Astrocyte (in vitro differentiated cells and primary cell): ENCODE measurements at places on chromosomes 2 and 18. TPM values are rescaled to one million over a fixed set of nuclear protein-coding genes. Genes with fewer than 3 reads are reported as not detected.

CNRIP1 gene
- 4.0 and 4.4 TPM in 2 replicates for total RNA-seq

TXNL1 gene
- total RNA-seq: 71.8 and 77.0 TPM in 2 replicates

CHRND gene
- total RNA-seq: not detected in 2 replicates

SCN7A gene
- total RNA-seq: 0.36 and 0.50 TPM in 2 replicates

CLEC4F gene
- not detected in 2 replicates for total RNA-seq

- no peaks in the 10 kb centered on the region for H3K36me3 ChIP-seq
- no peaks in the 10 kb centered on the region for H3K27me3 ChIP-seq
- H3K27ac ChIP-seq: no peak overlapping the region
These were observed 125.8 kb upstream of the CD226 start for GRCh38 chr18:70073432-70073831.

- H3K27ac ChIP-seq: no peak overlapping the region
- H3K27me3 ChIP-seq: no peaks in the 10 kb centered on the region
- H3K4me3 ChIP-seq: no peak overlapping the region
- DNase-seq: no peak
These were observed 65.3 kb downstream of the MREG start for GRCh38 chr2:215948051-215948450.

GRCh38 chr2:38935568-38936172 is 46.0 kb downstream of the ARHGEF33 start:
- H3K36me3 ChIP-seq: no peaks in the 10 kb centered on the region
- DNase-seq: peak; percentile 77
- peak overlapping the region; percentile 34 for H3K27ac ChIP-seq
- peak overlapping the region; percentile 27 for H3K4me3 ChIP-seq
- no peaks in the 10 kb centered on the region for H3K4me1 ChIP-seq
- H3K27me3 ChIP-seq: no peaks in the 10 kb centered on the region

DNA sequence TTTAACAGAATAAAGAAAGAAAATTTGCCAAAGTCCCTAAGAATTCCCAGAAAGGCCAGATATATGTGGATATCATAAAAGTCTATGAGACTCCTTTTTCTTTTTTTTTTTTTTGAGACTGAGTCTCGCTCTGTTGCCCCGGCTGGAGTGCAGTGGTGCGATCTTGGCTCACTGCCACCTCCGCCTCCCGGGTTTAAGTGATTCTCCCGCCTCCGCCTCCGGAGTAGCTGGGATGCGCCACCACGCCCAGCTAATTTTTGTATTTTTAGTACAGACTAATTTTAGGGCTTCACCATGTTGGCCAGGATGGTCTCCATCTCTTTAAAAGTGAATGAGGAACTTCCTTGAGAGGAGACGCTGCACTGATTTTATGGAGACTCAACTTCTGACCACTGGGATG is 335.2 kb downstream of the FBXO15 start:
- H3K36me3 ChIP-seq: no peaks in the 10 kb centered on the region
- no peaks in the 10 kb centered on the region for H3K4me1 ChIP-seq
- H3K27ac ChIP-seq: no peak overlapping the region
- H3K27me3 ChIP-seq: no peaks in the 10 kb centered on the region
- H3K4me3 ChIP-seq: no peak overlapping the region

DNA sequence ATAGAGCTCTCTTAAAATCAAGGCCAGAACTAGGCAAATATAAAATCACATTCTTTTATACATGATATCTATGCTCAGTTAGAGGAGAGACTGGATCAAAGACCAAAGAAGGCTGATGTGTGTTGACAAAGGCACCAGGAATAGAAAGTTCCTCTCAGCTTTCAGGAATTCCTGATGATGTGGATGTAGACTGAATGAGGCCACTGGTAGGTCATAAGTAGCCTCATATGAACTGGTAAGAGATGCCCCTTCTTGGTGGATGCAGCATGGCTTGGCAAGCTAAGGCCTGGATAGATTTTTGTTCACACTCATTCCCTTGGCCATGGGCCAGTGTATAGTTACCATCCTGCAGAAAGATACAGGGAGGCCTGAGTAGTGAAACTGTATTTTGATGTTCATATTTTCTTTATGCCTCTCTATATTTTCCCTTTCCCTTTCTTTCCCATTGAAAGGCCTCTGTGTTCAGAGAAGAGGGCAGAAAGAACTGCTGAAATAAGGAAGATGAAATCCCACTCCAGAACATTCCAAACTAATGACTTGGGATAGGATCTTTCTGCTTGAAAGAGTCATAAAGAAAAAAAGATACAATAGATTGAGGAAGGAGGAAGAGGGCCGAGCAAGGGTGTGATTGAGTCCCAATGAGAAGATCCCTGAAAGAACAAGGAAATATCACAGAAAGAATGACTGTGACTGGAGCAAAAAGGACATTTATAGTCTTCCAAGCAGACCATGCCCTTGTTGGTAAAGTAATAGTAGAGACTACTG is 2182.7 kb upstream of the PIK3C3 start:
- H3K36me3 ChIP-seq: no peaks in the 10 kb centered on the region
- peak; percentile 49 for DNase-seq
- no peaks in the 10 kb centered on the region for H3K27me3 ChIP-seq
- H3K27ac ChIP-seq: peak overlapping the region; percentile 39

- no peaks in the 10 kb centered on the region for H3K4me1 ChIP-seq
- no peak overlapping the region for H3K4me3 ChIP-seq
- no peak overlapping the region for H3K27ac ChIP-seq
- H3K36me3 ChIP-seq: no peaks in the 10 kb centered on the region
- no peak for DNase-seq
These were observed 1354.9 kb upstream of the TMEFF2 start for GRCh38 chr2:193549661-193550060.

- DNase-seq: no peak
- no peak overlapping the region for H3K27ac ChIP-seq
- H3K4me3 ChIP-seq: no peak overlapping the region
- H3K4me1 ChIP-seq: peaks cover 13% of the 10 kb centered on the region
- no peaks in the 10 kb centered on the region for H3K36me3 ChIP-seq
- H3K27me3 ChIP-seq: no peaks in the 10 kb centered on the region
These were observed 90.8 kb upstream of the ZFP36L2 start for GRCh38 chr2:43317194-43317593.

GRCh38 chr2:127514485-127514884 is 11.8 kb downstream of the IWS1 start:
- no peaks in the 10 kb centered on the region for H3K27me3 ChIP-seq
- no peak for DNase-seq
- H3K36me3 ChIP-seq: peaks cover 10% of the 10 kb centered on the region
- peaks cover 14% of the 10 kb centered on the region for H3K4me1 ChIP-seq

DNA sequence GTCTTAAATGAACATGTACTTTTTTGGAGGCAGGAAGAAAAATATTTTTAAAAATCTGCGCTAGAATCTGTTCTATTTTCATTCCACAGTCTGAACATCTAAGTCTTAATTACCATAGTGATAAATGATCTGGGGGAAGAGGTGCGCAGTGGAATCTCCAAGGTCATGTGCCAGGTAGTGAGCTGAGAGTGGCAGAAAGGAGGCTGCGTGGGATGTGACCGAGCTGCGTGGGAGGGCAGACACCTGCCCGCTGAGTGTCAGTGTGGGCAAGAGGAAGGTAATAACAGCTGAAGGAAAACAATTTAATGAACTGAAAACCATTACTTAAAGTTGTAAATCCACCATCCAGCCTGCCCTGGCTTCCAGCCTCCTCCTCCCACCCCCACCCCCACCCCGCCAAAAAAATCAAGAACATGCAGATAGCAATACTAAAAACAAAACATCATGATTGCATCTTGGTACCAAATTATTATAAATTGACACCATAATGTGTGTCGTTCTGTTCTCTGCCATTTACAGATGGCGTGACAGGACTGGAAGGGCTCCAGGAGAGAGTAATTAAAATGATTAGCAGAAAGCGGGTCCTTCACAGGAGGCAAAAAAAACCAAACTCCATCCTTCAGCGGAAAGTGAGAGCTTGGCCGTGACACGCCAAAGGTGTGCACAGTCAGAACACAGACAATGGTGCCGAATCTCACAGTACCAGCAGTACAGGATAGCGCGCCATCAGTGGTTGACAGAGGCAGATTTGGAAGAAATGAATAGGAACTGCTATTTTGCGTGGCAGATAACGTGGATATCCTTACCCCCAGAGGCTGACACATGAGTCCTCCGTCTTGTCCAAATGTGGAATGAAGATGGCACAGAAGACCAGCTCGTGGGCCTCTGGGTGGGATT is 11.4 kb upstream of the DTNB start:
- H3K27ac ChIP-seq: no peak overlapping the region
- no peak for DNase-seq
- no peak overlapping the region for H3K4me3 ChIP-seq

- H3K4me3 ChIP-seq: no peak overlapping the region
- H3K27ac ChIP-seq: no peak overlapping the region
- H3K27me3 ChIP-seq: no peaks in the 10 kb centered on the region
- DNase-seq: no peak
These were observed 66.1 kb downstream of the TPO start for GRCh38 chr2:1479346-1479745.

DNA sequence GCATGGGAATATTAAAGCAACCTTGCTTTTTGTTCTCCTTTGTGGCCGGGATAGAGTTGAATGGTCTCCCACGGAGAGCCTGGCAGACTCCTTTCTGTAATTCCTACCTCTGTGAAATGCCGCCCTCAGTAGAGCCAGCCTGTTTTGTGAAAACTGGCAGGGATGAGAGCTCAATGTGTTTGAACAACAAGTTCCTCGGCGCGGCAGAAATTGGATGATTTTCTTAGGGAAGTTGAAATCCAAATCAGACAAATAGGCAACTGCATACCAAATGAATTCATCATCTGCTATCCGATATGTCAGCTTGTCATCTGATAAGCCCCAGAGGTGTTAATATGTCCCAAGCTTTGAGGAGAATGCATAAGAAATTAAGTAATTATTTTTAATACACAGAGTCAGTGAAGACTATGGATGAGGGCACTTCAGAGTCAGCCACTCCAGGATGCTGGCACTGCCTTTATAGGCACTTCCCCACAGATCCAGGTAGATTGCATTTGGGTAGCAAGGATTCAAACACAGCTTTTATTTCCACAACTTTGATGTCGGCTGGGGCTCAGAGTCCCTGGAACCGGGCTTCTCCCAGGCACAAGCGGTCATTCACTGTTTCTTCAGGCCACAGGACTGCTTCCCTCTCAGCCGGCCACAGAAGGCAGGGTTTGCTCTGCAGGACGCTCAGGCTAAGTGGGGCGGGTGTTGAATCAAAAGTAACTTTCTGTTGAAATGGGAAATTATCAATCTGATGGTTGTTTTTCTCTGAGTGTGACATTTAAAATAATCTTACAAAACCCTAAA is 82.8 kb upstream of the REV1 start:
- no peaks in the 10 kb centered on the region for H3K27me3 ChIP-seq
- H3K27ac ChIP-seq: no peak overlapping the region
- peak; percentile 32 for DNase-seq
- H3K4me1 ChIP-seq: peaks cover 11% of the 10 kb centered on the region

GRCh38 chr2:83282043-83282795 is 1176.9 kb downstream of the SUCLG1 start:
- H3K27me3 ChIP-seq: no peaks in the 10 kb centered on the region
- no peak overlapping the region for H3K4me3 ChIP-seq
- no peak overlapping the region for H3K27ac ChIP-seq
- DNase-seq: no peak

DNA sequence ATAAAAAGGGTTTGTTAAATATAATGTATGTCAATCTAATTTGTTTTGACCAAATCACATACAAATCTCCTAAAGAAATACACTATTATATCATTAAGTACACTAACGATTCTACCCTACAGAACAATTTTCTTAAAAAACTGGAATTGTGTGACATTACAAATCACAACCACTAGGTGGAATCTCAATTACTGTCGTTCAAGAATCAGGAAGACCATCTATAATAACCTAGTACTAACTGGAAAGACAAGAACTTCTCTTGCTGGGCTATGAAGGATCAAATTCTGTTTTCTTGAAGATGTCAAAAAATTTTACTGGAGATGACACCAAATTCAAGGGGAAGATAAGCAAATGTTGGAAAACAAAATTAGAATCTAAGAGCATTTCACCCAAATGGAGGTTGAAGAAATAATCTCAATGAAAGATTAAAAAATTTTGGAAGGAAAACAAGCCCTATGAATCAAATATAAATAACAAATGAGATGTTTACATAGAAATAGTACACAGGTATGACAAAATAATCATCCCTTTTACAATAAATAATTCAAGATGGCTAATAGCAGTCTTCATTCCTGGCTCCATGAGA is 110.9 kb downstream of the STK39 start:
- no peaks in the 10 kb centered on the region for H3K4me1 ChIP-seq
- no peaks in the 10 kb centered on the region for H3K36me3 ChIP-seq
- no peak overlapping the region for H3K4me3 ChIP-seq
- DNase-seq: peak; percentile 36
- no peak overlapping the region for H3K27ac ChIP-seq
- H3K27me3 ChIP-seq: no peaks in the 10 kb centered on the region

GRCh38 chr2:221422516-221423209 is 149.4 kb downstream of the EPHA4 start:
- H3K36me3 ChIP-seq: no peaks in the 10 kb centered on the region
- peak overlapping the region; percentile 6 for H3K27ac ChIP-seq
- H3K27me3 ChIP-seq: no peaks in the 10 kb centered on the region
- no peak overlapping the region for H3K4me3 ChIP-seq
- DNase-seq: peak; percentile 71
- peaks cover 8% of the 10 kb centered on the region for H3K4me1 ChIP-seq

- H3K4me3 ChIP-seq: no peak overlapping the region
- DNase-seq: no peak
- H3K4me1 ChIP-seq: no peaks in the 10 kb centered on the region
These were observed 38.6 kb upstream of the PLB1 start for GRCh38 chr2:28457237-28457636.

DNA sequence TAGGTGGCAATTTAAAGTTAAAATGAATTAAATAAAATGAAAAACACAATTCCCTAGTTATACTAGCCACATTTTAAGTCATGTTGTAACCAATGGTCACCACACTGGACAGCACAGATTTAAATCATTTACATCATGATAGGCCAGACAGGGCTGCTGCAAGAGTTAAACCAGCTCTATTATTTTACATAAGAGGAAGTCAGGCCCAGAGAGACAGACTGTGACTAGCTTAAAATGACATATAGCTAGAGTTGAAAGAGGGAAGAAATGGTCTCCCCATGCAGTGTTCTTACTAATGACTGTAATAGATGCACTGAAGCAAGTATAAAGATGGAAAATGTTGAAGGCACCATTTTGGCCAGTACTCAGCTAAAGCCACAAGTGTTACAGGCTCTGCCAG is 69.6 kb downstream of the SLC66A3 start:
- no peaks in the 10 kb centered on the region for H3K27me3 ChIP-seq
- no peaks in the 10 kb centered on the region for H3K4me1 ChIP-seq
- H3K4me3 ChIP-seq: no peak overlapping the region
- peaks cover 7% of the 10 kb centered on the region for H3K36me3 ChIP-seq

GRCh38 chr2:134287323-134287722 is 33.5 kb downstream of the MGAT5 start:
- H3K27ac ChIP-seq: no peak overlapping the region
- H3K36me3 ChIP-seq: no peaks in the 10 kb centered on the region
- H3K4me3 ChIP-seq: no peak overlapping the region
- H3K4me1 ChIP-seq: no peaks in the 10 kb centered on the region
- no peaks in the 10 kb centered on the region for H3K27me3 ChIP-seq

DNA sequence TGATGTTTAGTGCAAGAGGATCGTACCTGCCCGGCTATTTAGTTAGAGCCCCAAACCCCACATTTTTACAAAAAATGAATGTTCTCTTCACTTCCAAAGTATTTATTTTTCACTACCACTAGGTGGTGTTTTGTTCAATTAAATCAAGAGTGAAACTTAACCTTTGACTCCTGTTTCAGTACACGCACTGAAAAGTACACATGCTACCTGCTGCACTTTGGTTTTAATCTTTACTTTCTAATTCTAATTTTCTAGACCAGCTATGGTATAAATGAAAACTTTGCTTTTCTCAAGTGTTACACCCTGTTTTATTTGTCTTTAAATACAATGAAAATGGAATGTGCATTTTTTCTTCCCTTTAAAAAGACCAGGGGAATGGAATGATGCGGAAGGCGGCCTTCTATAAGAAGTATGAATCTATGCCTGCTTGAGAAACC is 31.4 kb upstream of the CHN1 start:
- DNase-seq: peak; percentile 13
- H3K27me3 ChIP-seq: no peaks in the 10 kb centered on the region
- H3K36me3 ChIP-seq: no peaks in the 10 kb centered on the region
- H3K4me3 ChIP-seq: no peak overlapping the region
- H3K27ac ChIP-seq: no peak overlapping the region
